ENCODE measurements at places on chromosomes 7 and 10. TPM values are rescaled to one million over a fixed set of nuclear protein-coding genes. Genes with fewer than 3 reads are reported as not detected.

The THSD7A gene
- 50.5 TPM for total RNA-seq

DNA sequence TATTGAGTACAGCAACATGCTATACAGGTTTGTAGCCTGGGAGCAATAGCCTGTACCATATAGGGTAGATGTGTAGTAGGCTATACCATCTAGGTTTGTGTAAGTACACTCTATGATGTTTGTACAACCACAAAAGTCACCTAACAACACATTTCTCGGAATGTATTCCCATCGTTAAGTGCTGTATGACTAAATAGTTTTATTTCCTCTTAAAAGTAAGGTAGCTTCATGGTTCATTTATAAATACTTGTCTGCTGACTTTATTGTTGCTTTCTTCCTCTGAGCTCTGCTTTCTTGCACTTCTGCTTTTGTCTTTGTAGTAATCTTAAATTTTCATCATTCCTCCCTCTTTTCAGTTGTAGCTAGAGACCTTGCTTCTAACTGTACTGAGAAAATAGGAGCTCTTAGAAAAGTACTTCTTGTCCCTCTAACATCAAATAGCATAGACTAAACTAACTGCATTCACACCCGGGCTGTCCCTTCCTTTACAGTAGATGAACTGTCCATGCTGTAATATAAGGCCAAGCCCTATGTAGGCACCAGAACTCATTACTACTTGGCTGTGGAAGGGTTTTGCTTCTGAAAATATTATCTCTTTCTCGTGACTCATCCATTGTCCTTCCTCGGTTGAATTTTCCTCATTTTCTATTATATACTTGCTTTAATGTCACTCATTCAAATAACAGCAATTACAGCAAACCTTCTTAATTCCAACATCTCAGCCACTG is 55.4 kb upstream of the FAM3C start:
- no peak for DNase-seq

GRCh38 chr7:82998436-82998835 is 164.2 kb downstream of the PCLO start:
- no peak for DNase-seq

The NXPH1 gene
- total RNA-seq: 60.7 TPM

DNA sequence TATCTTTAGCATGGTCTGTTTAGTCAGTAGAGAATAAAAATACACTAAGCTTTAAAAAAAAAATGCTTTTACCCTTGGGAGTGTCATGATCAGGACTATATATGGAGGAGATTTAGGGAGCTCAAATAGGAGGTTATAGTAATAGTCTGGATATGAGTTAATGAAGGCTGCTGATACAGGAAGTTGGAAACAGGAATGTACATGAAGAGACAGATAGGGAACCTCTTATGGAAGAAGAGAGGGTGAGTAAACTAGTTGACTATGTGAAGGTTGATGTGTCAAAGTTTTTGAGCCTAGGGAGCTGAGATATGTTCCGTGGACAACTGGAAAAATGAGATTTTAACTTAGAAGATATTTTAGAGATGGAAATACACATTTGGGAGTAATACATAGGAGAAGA is 472.0 kb upstream of the FZD8 start:
- no peak for DNase-seq

GRCh38 chr7:5591278-5591874 is 167.7 kb upstream of the TNRC18 start:
- no peak for DNase-seq

The SFTPA1 gene
- total RNA-seq: not detected

- no peak for DNase-seq
Measured at GRCh38 chr7:2043316-2044039, 189.3 kb downstream of the MAD1L1 start.

The UBTD1 gene
- 4.6 TPM for total RNA-seq

The PLA2G12B gene
- not detected for total RNA-seq

The VSTM4 gene
- total RNA-seq: 40.5 TPM

DNA sequence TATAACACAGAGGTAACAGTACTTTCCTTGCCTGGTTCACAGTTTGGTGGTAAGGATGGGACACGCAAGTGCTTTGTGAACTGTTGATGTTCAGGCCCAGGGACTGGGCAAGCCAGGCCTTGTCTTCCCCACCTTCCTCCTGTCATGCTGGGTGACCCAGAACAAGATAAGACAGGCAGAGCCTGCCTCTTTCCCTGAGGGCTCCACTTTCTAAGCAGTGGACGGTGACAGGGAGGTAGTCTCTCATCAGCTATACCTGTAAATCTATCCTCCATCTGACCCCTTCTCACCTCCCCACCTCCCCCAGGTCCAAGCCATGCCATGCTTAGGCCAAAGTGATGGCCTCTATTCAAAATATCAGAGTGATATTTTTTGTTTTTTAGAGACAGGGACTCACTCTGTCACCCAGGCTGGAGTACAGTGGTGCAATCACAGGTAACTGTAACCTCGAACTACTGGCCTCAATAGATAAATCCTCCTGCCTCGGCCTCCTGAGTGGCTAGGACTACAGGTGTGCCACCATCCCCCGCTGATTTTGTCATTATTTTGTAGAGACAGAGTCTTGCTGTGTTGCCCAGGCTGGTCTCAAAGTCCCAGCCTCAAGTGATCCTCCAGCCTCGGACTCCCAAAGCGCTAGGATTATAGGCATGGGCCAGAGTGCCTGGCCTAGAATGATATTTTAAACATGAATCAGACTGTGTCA is 42.8 kb downstream of the PDLIM1 start:
- no peak for DNase-seq

The HMX3 gene
- total RNA-seq: 0.20 TPM

The MALRD1 gene
- 7.5 TPM for total RNA-seq

DNA sequence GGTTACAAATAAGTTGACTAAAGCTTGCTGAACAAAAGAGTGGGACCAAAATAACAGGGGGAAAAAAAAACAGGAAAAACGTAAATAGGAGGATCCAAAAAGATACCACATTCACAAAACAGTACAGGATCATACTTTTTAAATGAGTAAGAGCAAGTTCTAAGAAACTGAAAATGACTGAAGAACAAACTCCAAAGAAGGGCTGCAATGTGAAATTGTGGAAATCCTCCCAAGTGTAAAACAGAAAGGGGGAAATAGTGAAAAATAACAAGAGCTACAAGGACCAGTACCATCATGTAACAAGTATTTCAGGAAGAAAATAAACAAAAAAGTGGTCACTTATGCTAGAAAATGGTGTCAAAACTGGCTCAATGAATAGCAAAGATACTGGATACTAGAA is 46.3 kb downstream of the PDSS1 start:
- no peak for DNase-seq

GRCh38 chr10:96417441-96417840 is 58.6 kb upstream of the OPALIN start:
- DNase-seq: no peak

GRCh38 chr10:14564268-14564744 is 210.4 kb downstream of the FAM107B start:
- DNase-seq: no peak

The OR2A7 gene
- total RNA-seq: 1.5 TPM

The LEP gene
- 0.06 TPM for total RNA-seq

GRCh38 chr7:117706210-117706609 is 167.0 kb downstream of the CTTNBP2 start:
- DNase-seq: no peak

The ATG9B gene
- total RNA-seq: 2.3 TPM

GRCh38 chr10:103712898-103713498 is 142.4 kb downstream of the SH3PXD2A start:
- DNase-seq: peak; percentile 76

- DNase-seq: no peak
Measured at GRCh38 chr10:74373059-74373458, 222.0 kb downstream of the ADK start.

- no peak for DNase-seq
Measured at GRCh38 chr10:7788639-7789286, 786 bp downstream of the ATP5F1C start.

The ARHGAP19 gene
- total RNA-seq: 17.4 TPM

DNA sequence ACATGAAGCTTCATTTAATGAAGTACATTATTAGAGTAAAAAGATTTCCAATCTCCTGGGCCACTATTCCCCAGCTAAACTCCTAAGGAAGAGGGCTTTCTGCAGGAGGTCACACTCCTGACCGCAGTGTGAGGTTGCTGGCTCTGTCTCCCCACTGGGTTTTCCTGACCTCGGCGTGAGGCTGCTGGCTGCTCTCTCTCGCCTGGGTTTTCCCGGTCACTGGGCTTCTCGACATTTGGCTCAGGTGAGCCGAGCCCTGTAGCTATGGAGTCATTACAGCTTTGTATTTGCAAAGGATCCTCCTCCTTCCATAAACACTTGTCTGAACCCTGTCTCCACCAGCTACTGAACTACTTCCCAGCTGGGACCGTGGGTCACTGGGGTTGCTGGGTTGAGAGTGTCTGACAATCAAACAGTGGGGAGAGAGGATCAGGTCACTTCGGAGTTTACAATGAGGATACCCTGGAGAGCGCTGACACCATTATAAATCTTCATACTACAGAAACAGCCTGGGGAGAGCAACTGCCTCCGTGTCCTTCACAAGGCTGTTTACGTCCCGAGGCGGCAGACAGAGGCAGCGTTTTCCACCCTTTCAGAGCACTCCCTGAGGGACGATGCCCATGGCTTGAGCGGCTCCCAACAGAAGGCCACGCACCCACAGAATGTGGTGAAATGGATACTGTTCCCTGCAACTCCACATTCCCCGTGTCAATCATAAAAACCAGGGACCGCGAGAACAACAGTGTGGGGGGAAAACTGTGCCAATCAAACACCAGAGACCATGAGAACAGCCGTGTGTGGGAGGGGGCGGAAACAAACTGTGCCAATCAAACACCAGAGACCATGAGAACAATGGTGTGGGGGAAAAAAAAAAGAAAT is 226.2 kb downstream of the ZMYND11 start:
- DNase-seq: no peak

DNA sequence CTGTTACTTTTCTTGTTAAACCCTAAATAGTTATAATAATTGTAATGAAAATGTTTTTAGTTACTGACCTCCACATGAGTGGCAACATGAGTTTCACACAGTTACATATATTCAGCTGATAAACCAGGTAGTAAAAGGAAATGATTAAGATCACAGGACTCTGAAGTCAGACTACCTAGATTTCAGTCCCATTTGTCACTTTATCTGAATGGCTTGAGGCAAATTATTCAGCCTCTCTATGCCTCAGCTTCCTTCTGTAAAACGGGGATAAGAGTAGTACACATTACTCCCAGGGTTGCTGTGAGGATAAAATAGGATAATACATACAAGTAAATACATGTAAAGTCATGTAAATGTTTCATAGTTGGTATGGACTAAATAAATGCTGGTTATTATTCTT is 254.3 kb upstream of the LRRTM3 start:
- no peak for DNase-seq

- DNase-seq: no peak
Measured at GRCh38 chr7:95737828-95738505, 34.4 kb upstream of the DYNC1I1 start.
